Epithelial cell of esophagus (primary cell): ENCODE measurements at places on chromosomes 13 and 19.
A peak's percentile ranks its signal among the peaks of the same experiment; 100 is the strongest.

GRCh38 chr13:101325423-101325822 is 90.9 kb downstream of the NALCN start:
- DNase-seq, result no peak

GRCh38 chr13:34833562-34834182 is 108.4 kb upstream of the NBEA start:
- peak; percentile 58 for DNase-seq

DNA sequence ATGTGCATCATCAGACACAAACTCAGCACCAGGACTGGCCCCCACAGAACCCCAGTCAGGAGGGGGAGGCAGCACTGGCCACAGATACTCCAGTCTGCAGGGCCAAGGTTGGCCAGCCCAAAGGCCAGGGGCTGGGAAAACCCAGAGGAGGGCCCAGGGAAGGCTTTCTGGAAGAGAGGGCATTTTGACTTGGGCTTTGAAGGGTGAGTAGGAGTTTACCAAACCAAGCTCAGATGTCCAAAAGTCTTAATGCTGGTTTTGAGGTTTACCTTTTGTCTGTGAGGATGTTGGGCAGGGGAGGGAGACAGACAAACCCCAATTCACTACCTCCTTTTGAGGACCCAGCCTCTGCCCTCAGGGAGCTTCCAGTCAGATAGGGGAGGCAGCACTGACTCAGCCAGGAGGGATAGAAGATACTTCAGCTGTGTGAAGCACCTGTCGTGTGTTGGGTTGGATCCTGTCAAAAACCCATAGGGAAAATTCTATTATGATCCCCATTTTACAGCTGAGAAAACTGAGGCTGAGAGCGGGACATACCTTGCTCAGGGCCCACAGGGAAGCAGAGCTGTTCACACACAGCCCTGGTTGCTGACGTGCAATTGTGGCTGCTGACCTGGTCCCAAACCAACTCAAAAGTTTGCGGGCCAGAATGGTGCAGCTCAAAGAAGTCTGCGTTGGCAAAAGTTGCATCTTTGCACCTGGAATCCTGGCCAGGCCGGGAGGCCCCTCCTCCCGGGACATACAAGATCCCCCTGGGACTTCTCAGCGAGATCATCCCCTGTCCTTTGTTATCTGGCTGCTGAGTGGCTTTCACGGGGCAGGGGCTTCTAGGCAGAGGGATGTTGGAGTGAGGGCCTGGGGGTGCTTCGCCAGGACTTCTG is 13.1 kb downstream of the CILP2 start:
- DNase-seq, result no peak

- no peak for DNase-seq
Measured at GRCh38 chr13:23668562-23668961, 98.3 kb downstream of the TNFRSF19 start.

DNA sequence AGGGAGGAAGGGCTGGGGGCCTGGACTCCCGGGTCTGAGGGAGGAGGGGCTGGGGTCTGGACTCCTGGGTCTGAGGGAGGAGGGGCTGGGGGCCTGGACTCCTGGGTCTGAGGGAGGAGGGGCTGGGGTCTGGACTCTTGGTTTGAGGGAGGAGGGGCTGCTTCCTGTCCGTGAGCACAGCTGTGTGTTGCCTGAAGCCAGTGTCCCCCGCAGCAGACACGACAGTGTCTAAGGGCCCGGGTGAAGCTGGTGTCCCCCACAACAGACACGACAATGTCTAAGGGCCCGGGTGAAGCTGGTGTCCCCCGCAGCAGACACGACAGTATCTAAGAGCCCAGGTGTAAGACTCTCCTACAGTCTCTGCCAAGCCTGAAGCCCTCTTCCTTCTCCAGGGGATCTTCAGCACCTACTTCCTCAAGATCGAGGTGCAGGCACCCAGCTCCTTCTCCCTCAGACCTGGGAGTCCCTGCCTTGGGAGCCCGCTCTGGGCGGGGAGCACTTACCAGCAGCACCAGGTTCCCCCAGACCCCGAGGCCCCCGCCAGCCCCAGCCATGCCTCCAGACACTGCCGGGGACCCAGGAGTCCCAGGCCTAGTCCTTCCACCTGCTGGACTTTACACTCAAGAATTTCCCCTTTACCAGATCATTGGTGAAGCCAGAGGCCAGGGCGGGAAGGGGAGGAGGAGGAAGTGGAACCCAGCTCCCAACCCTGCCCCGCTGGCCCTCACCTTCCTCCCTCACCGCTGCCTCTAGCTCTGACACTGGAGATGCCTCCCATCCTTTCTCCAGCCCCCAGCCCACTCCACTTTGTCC is at the start of gene PTPRH:
Gene PTPRH (minus strand): TSS at position 622 of the 813 bp plus-strand sequence. CDS start 68 bp downstream, at position 554.
- DNase-seq, result no peak

GRCh38 chr13:44352671-44353070 is 21.0 kb upstream of the SERP2 start:
- no peak for DNase-seq

GRCh38 chr19:51356159-51356801 is 9.9 kb downstream of the ETFB start:
- DNase-seq, result no peak

GRCh38 chr13:41785402-41786172 is 175.3 kb downstream of the VWA8 start:
- DNase-seq, result no peak

DNA sequence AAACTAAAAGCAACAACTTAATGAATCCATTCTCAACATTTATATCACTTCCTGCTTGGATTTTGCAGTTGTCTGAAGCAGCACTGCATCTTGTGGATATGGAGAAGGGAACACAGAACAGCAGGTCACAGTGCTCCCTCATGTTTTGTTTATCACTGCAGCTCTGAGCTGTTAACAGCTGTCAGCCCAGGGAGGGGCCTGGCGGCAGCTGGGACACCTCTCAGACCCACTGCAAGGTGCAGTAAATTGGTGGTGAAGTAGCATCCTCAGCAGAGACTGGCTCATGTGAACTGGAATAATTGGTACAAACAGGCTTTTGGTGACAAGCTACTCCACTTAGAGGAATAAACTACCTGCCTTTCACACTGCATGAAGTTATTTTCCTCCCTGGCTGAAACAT is 170.4 kb downstream of the LIG4 start:
- DNase-seq, result no peak

DNA sequence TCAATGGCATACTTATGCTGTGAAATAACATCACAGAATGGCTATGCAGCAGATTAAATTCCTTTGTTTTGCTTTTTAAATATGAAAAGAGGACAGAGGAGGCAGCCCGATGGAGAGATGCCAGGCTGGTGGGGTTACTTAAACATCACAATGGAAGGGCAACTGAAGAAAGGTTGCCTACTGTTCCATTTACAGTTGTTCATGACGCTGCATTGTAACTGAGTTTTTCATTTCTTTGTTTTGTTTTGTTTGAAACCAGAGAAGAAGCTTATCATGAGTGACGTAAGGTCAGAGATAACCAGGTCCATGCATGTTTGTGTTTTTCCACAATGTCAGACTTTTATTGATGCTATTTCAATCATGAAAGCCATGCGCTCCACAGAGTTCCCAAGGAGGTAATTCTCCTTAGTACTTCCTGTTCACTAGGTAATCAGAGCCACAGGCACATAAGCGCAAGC is 273.8 kb downstream of the LHFPL6 start:
- DNase-seq, result no peak

GRCh38 chr13:87052731-87053130 is 618.4 kb upstream of the SLITRK5 start:
- DNase-seq, result peak; percentile 35

GRCh38 chr19:33960566-33960965 is 163.9 kb downstream of the KCTD15 start:
- no peak for DNase-seq
